Esophagus muscularis mucosa (tissue), 4 donors: ENCODE measurements at places on chromosomes 2 and 18. TPM values are rescaled to one million over a fixed set of nuclear protein-coding genes. Genes with fewer than 3 reads are reported as not detected.

The SERPINB13 gene
- total RNA-seq: not detected

The TET3 gene
- 5.8 TPM for total RNA-seq

The IL36G gene
- not detected for total RNA-seq

The ACADL gene
- 1.8 TPM for total RNA-seq

The TP53I3 gene
- 5.3 TPM for total RNA-seq

The FSHR gene
- not detected for total RNA-seq

The RNF125 gene
- 5.0 TPM for total RNA-seq

The PMAIP1 gene
- total RNA-seq: 0.42 TPM

The SS18 gene
- 88.1 TPM for total RNA-seq

The SP140 gene
- total RNA-seq: 0.65 TPM

The KCNE4 gene
- 14.8 TPM for total RNA-seq

The SDC1 gene
- total RNA-seq: 1.6 TPM

The TRPM8 gene
- total RNA-seq: not detected

The CPLX4 gene
- total RNA-seq: not detected

The LYG2 gene
- not detected for total RNA-seq
